ENCODE measurements at places on chromosomes 2 and 18. TPM values are rescaled to one million over a fixed set of nuclear protein-coding genes. Genes with fewer than 3 reads are reported as not detected.

DNA sequence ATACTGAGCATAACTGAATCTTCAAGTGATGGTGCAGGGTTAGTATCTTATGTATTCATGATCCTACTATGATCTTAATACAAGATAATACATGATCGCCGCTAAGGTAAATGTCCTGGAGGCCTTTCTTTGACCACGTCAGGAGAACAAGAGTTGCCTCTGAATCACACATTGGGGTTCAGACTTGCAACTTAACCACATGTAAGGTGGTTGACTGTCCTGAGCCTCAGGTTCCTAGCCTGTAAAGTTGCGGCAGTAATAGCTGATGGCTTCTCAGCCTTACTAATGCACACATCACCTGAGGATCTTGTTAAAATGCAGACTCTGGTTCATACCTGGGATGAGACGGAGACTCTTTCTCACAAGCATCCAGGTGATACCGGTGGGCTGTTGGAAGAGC is 112.5 kb downstream of the MGAT5 start:
- no peak for DNase-seq

GRCh38 chr2:97991081-97991856 is 4.5 kb downstream of the TMEM131 start:
- no peak for DNase-seq

- no peak for DNase-seq
Observed at GRCh38 chr18:12373116-12373770, 3.8 kb downstream of the AFG3L2 start.

DNA sequence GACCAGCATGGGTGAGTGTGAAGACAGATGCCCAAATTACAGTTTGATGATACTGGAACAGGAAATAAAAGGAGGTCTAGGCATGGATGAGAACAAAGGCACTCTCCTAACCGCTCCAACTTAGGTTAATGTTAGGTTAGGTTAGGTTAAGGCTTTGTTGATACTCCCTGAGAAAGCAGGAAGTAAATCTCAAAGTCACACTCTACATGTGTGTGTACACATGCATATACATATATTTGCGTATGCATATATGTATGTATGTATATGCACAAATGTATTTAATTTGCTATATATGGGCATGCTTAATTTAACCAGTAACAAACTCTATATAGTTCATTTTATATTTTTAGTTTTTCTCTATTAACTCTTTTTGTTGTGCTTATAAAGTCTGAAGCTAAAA is 139.3 kb downstream of the UPP2 start:
- no peak for DNase-seq

DNA sequence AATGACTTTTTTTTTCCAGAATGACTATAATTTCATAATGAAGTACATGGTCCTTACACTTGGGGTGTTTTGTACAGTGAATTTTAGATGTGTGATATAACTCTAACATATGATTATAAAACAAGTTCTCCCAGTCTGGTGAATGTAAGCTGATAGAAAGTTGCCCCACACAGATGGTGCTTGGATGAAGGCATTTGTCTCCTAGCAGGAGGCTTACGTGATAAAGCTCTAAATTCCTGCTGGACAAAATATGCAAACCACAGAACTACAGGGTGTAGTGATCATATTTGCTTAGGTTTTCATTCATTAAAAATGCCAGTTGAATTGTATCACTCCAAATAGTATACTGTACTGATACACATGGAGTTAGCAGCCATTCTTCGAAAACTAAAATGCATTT is 85.5 kb downstream of the DSC3 start:
- DNase-seq: no peak

- DNase-seq: no peak
Observed at GRCh38 chr2:179435000-179435399, 170.4 kb upstream of the SESTD1 start.

- DNase-seq: no peak
Observed at GRCh38 chr2:60000686-60001085, 552.8 kb downstream of the BCL11A start.

The CGREF1 gene
- total RNA-seq: not detected

The CDH7 gene
- total RNA-seq: not detected

The CNGA3 gene
- total RNA-seq: not detected

The CHRNG gene
- total RNA-seq: not detected

The IL18R1 gene
- 9.1 TPM for total RNA-seq
